ENCODE measurements at places on chromosomes 16 and 17.

- DNase-seq: no peak
These were observed 131.1 kb downstream of the ABCC1 start for GRCh38 chr16:16080465-16081065.

- DNase-seq: no peak
These were observed 71.4 kb downstream of the BCAS3 start for GRCh38 chr17:60749050-60749449.

- no peak for DNase-seq
These were observed 46.0 kb upstream of the CLEC18A start for GRCh38 chr16:69905171-69905555.

DNA sequence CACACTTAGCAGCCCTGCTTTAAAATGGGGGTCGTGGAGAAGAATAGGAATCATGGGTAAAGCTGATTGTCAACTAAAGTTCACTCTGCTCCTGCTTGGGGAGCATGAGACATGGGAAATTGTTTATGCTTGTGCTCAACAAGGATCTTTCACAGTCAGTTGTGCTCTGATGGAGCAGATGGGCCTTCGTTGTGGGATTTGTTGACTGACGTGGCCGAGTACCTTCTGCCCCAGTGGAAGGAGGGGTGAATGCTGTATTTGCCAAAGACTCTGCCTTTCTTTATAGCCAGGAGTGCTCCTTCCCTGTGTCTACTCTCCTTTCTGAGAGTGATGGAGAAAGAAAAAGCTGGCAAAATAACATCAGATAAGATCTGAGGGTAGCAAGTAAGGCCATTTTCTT is 11.4 kb downstream of the ARSG start:
- no peak for DNase-seq

- no peak for DNase-seq
These were observed at the start of gene KCNH4 for GRCh38 chr17:42180922-42181850. Gene KCNH4 (minus strand): TSS chr17:42181142. CDS start chr17:42180945, 197 bp downstream.

GRCh38 chr17:21194703-21195102 is 19.3 kb downstream of the TMEM11 start:
- no peak for DNase-seq

GRCh38 chr16:16143038-16143763 is 80.1 kb downstream of the ABCC6 start:
- no peak for DNase-seq

GRCh38 chr16:77807-78443 is at the start of gene MPG:
Gene MPG (plus strand): TSS chr16:78225. CDS start chr16:78310, 85 bp downstream.
- DNase-seq: no peak

GRCh38 chr17:50800196-50800700 is 32.9 kb upstream of the ANKRD40CL start:
- no peak for DNase-seq

- DNase-seq: no peak
These were observed 31.8 kb upstream of the IRF8 start for GRCh38 chr16:85867189-85867588.

DNA sequence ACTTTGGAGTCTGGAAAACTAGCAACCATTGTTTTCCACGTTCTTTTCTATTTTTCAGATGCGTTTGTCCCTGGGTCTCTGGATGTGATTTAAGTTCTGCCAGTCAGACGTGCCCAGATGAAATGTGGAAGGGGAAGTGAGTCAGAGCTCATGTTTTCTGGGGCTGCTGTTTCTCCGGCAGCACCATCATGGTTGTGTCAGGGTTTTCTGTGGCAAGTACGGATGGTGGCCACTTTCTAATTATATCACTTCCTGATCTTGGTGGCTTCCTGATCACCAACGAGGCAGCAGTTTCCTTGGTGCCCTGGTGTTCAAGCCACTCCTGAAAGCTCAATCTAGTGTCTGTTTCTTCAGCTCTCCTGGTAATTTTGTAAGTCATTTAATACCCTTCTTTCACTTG is 31.4 kb upstream of the PMFBP1 start:
- DNase-seq: no peak

GRCh38 chr17:69900101-69900500 is 174.9 kb upstream of the KCNJ16 start:
- no peak for DNase-seq

DNA sequence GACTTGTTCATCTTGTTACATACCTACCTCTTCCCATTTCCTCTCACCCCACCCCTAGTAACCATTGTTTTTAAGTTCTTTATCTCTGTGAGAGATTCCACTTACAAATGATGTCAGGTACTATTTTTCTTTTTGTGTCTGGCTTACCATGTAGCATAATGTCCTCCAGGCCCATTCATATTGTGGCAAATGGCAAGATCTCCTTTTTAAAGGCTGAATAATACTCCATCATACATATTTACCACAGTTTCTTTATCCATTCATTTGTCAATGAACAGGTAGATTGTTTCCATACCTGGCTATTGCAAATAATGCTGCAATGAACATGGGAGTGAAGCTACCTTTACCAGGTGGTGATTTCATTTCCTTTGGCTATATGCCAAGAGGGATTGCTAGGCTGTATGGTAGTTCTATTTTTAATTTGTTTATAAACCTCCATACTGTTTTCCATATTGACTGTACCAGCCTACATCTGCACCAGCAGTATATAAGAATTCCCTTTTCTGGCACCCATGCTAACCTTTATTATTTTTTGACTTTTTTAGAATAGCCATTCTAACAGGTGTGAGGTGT is 53.9 kb downstream of the NSRP1 start:
- DNase-seq: no peak

GRCh38 chr17:66432411-66432957 is 130.1 kb downstream of the PRKCA start:
- DNase-seq: no peak

DNA sequence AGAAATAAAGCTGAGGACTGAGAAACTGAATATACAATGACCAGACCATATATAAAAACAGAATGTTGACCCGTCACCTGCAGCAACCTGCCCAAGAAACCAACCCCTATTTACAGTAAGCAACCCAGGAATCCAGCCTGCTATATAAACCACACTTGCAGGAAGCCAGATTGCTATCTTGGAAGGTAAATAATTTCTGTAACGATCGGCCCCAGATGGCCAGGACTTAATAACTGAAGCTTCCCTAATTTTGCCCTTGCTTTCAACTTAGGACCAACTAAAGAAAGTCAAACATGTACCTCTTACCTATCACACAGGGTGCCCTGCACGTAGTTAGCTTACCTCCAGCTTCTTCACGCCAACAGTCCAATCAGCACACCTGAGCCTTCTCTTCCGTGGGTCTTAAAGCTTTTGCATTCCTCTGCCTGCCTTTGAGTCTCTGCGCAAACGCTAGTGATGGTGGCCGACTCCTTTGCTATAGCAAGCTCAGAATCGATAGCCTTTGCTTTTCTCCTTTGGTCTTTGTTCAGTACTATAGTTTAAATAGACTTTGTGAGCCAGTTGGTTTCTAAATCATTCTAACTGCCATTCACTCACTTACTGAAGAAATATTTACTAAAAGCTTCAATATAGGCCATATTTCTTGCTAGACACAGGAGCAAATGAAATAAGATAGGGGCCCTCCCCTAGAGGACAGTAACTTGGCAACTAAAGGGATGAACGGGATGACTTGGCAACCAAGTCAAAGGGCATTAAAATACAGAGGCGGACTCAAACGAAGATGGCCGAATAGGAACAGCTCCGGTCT is 31.3 kb downstream of the MPHOSPH6 start:
- no peak for DNase-seq

DNA sequence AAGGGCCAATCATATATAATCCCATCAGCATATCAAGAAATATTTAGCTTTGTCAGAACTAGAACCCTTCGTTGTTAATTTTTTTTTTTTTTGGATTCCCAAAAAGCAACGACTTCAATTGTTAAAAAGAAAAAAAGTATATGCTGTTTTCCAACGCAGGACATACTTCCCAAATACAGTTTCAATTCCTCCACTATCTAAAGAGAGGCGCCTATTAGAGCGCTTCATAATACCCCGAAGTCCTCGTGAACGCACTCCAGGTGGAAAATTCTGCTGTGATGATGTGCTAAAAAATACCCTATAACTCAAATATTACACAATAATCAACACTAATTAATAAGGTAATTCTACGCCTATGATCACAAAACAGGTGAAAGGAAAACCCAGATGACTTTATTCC is 20.8 kb downstream of the GNA13 start:
- DNase-seq: no peak

GRCh38 chr17:35614810-35615209 is 27.7 kb downstream of the AP2B1 start:
- DNase-seq: no peak

GRCh38 chr16:19151310-19151709 is 16.7 kb upstream of the SYT17 start:
- DNase-seq: no peak

- no peak for DNase-seq
These were observed 351.9 kb downstream of the SEC14L1 start for GRCh38 chr17:77492446-77493237.

DNA sequence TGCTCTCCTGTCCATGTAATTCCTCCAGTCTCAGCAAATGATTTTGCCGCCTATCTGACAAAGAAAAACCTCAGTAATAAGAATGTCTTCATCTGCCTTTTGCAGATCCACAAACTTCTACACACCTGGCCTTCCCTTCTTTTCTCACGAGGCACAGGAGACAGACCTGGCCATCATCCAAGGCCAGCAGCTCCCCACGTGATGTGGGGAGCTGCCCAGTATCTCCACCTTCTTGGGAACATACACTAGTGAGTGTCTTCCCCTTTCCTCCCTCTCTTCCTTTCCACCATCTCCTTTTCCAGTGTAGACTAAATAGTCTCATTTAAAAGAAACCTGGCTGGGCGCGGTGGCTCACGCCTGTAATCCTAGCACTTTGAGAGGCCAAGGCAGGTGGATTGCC is 274.4 kb downstream of the CEP112 start:
- DNase-seq: no peak

- DNase-seq: no peak
These were observed 32.0 kb downstream of the SMPD3 start for GRCh38 chr16:68416057-68417046.

DNA sequence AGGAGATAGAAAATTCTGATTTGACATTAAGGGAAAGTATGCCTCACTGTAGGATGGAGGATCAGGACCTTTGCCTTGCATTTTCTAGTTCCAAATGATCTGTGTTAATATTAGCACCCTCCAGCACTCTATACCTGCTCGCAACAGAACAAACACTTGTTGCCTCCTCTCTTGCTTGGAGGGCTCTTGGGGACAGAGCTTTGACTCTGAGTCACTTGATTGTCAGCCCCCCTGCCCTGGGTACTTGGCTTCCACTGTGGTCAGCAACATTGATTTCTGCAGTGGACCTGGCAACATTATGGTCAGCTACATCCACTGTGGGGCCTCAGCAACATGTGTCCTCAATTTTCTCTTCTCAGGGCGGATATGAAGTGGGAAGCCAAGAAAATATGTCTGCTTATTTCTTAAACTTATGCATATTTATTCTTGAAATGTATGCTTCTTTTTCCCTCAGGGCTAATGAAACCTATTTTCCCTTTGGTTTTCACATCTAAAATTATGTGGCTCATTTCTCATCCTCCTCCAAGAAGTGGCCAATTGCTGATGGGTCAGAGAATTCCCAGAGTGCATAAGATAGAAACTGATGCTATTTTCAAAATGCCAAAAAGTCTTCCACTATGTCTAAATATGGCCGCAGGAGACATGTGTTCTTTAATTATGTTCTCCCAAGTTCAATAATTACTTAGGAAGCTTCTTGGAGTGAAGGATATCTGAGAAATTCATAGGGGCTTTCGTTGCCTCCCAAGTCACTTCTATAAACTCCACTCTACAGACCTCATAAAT is 94.6 kb upstream of the SMIM36 start:
- DNase-seq: no peak

DNA sequence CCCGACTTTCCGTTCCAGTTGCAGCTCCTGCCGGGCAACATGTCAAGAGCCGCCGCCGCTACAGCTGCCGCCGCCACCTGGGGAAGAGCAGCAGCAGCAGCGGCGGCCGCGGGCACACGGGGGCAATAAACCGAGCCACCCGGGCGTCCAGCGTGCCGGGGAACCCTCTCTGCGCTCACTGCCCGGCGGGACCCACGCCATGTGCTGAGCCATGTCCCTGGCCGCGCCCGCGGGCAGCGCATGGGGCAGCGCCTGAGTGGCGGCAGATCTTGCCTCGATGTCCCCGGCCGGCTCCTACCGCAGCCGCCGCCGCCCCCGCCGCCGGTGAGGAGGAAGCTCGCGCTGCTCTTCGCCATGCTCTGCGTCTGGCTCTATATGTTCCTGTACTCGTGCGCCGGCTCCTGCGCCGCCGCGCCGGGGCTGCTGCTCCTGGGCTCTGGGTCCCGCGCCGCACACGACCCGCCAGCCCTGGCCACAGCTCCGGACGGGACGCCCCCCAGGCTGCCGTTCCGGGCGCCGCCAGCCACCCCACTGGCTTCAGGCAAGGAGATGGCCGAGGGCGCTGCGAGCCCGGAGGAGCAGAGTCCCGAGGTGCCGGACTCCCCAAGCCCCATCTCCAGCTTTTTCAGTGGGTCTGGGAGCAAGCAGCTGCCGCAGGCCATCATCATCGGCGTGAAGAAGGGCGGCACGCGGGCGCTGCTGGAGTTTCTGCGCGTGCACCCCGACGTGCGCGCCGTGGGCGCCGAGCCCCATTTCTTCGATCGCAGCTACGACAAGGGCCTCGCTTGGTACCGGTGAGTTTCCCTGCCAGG is 604 bp downstream of the HS3ST3B1 start:
- no peak for DNase-seq

GRCh38 chr16:52499060-52499440 is 47.9 kb downstream of the TOX3 start:
- DNase-seq: no peak

- no peak for DNase-seq
These were observed 22.4 kb downstream of the FA2H start for GRCh38 chr16:74752258-74752657.

GRCh38 chr17:49928837-49929475 is 40.0 kb upstream of the DLX4 start:
- DNase-seq: no peak

GRCh38 chr17:57976594-57976993 is 11.5 kb downstream of the VEZF1 start:
- no peak for DNase-seq

DNA sequence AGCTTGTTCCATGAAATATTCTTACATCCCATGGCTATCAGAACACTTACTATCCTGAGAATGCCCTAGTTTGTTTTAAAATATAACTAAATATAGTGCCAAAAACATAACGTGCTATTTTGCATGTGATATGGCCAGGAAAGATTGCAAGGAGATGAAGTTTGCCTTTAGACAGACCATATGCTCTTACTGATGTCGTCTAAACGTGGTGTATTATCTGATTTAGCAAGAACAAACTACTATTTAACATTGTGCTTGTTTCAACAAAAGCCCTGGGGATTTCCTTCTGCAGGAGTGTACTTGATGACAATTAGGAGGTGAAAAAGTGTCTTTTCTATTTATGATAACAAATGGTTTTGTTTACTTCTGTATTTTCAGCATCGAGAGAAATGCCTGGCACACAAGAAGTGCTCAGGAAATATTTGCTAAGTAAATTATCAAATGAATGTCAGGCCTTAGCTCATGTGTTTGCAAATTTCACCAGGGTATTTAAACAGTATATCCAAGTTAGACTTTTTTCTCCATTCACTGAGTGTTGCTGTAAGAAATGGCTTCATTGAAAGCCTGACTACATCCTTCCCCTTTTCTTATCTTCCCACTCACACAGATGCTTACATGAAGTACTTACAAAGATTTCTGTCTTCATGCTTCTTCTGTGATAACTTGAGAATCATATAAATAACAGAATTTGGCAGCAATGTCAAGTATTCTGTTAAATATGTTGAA is 1033.6 kb downstream of the CDH8 start:
- DNase-seq: no peak
